Left lung (tissue), 14 donors: ENCODE measurements at places on chromosomes 2 and 18. TPM values are rescaled to one million over a fixed set of nuclear protein-coding genes. Genes with fewer than 3 reads are reported as not detected.

The PTPRM gene
- total RNA-seq: 76.4 TPM

The STPG4 gene
- total RNA-seq: 1.0 TPM

The MAL gene
- total RNA-seq: 1.8 TPM

The GAREM2 gene
- total RNA-seq: 2.4 TPM

The C1QL2 gene
- total RNA-seq: not detected

The IL36RN gene
- not detected for total RNA-seq

The C18orf63 gene
- 0.16 TPM for total RNA-seq

The NT5DC4 gene
- total RNA-seq: 1.1 TPM

The TDRD15 gene
- total RNA-seq: not detected

The EMILIN1 gene
- 151 TPM for total RNA-seq

The WDR12 gene
- total RNA-seq: 35.4 TPM

The CABYR gene
- 2.9 TPM for total RNA-seq

The ABCB11 gene
- total RNA-seq: 0.08 TPM

The SKA1 gene
- total RNA-seq: 2.4 TPM

The CHST10 gene
- total RNA-seq: 11.9 TPM
